ENCODE measurements at places on chromosomes 6 and 20.

- no peak for DNase-seq
These were observed 74.6 kb upstream of the TAB2 start for GRCh38 chr6:149242883-149243282.

DNA sequence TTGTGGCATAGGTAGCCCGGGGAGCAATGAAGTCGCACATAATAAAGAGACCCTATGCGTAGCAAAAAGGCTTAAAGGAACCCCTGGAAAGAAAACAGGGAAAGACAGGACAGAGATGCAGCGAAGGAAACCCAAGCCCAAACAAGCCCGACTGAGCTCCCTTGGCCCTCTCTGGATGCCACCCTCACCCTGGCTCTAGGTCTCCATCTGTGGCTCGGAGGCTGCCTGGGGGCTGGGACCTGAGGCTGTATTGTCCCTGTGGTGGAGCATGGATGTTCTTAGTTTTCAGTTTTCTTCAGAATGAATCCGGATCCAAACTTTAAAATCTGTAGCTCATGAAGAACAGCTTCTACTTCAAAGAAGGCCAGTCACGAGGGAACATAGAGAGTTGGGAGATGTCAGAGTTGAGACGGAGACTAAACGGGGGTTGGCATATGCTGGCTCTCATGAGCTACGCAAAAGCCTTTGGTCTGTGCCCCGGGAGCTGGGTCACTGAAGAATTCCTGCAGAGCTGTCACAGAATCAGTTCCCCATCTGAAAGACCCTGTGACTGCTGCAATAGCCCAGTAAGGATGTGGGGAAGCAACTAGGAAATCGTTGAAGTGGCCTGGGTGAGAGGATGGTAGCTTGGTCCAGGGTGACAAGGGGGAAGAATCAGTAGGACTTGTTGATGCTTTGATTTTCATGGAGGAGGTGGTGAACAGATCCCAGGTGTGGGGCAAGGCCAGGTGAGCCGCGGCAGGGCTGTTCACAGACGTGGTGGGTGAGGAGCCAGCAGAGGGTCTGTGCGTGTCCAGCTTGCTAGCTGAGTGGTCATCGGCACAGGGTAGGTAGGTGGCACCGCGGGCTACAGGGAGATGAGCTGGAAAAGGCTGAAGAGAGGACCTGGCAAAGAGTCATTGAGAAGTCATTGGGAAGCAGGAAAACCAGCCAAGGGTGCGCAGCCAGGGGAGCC lies 35.2 kb downstream of the SYNDIG1 start:
- DNase-seq, result no peak

DNA sequence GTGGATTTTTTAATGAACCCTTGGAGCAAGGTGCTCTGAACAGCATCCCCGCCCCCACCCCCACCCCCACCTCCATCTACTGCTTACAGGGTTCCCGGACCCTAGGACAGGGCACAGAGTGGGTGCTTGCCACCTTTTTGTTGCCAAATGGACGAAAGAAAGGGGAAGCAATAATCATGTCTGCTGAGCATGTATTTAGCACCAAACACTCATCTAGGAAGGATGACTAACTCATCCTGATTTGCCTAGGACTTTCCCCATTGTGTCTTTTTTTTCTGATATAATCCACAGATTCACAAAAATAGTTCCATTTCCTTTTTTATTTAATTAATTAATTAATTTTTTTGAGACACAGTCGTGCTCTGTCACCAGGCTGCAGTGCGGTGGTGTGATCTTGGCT lies 1.2 kb upstream of the PLTP start:
- no peak for DNase-seq

GRCh38 chr20:38635721-38636288 lies 34.2 kb downstream of the ARHGAP40 start:
- no peak for DNase-seq

- DNase-seq, result no peak
These were observed 51.7 kb downstream of the FAM50B start for GRCh38 chr6:3900744-3901336.

DNA sequence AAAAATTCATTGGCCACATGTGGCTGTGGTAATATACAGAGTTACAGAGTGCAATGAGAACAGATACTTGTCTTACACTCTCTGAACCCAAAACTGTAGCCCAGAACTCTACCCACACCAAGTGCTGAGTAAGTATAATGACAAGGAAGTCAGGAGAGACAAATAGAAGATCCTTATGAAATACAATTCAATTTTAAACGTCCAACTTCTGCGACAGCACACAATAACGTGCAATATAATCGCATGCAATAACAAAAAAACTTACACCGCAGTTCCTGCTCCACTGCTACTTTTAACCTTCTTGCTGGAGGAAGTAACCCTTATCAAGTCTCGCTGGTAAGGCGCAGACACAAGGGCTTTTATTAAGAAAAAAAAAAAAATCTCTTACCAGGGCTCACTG lies 881 bp downstream of the SFT2D1 start:
- DNase-seq, result no peak

DNA sequence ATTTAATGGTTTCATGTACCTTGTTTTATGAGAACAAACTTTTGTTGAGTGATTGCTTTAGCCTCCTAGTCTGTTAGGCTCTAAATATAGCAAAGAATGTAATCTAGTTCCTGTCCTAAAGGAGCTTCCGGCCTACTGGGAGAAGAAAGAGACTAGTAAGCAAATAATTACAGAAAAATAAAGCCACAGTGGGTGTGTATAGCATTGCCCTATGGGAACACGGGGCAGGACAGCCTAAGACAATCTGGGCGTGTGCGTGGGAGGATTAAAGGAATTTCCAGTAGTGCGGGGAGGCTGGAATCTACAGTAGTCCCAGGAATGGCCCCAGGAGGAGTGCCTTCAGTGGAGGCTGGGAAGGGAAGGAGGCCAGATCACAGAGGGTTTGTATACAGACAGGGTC lies 98.1 kb upstream of the AKAP12 start:
- DNase-seq, result no peak

- peak; percentile 61 for DNase-seq
These were observed 121.8 kb downstream of the SASH1 start for GRCh38 chr6:148464319-148465010.

GRCh38 chr6:112330879-112331265 lies 16.3 kb upstream of the RFPL4B start:
- no peak for DNase-seq

DNA sequence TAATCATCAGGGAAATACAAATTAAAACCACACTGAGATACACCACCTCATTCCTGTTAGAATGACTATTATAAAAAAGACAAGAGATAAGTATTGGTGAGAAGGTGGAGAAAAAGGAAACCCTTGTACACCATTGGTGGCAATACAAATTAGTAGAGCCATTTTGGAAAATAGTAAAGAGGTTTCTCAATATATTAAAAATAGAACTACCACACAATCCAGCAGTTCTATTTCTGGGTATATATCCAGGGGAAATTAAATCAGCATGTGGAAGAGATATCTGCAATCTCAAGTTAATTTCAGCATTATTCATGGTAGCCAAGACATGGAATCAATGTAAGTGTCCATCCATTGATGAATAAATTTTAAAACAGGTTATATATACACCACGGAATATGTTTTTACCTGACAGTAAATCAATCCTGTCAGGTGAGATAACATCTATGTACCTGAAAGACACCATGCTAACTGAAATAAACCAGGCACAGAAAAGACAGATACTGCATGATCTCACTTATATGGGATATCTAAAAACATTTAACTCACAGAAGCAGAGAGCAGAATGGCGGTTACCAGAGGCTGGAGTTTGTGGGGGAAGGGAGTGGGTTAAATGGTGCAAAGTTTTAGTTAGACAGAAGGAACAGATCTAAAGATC lies 64.1 kb downstream of the SHPRH start:
- no peak for DNase-seq

GRCh38 chr6:49339096-49339495 lies 124.0 kb downstream of the MMUT start:
- no peak for DNase-seq

DNA sequence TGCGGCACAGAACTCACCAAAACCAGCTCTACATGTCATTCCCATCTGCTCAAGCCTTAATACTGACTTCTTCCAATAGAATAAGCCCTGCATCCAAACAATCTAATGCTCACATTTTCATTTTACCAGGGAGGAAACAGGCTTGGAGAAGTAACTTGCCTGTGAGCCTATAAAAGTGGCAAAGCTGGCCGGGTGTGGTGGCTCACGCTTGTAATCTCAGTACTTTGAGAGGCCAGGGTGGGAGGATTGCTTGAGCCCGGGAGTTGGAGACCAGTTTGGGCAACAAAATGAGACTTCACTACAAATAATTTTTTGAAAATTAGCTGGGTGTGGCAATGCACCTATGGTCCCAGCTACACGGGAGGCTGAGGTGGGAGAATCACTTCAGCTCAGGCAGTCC lies 133.7 kb downstream of the LY86 start:
- DNase-seq, result no peak

- no peak for DNase-seq
These were observed at the start of gene DLK2 for GRCh38 chr6:43455531-43456428. Gene DLK2 (minus strand): TSS chr6:43455548. CDS start chr6:43454825, 723 bp downstream.

- DNase-seq, result no peak
These were observed 83.5 kb upstream of the SLC22A23 start for GRCh38 chr6:3540253-3540820.

DNA sequence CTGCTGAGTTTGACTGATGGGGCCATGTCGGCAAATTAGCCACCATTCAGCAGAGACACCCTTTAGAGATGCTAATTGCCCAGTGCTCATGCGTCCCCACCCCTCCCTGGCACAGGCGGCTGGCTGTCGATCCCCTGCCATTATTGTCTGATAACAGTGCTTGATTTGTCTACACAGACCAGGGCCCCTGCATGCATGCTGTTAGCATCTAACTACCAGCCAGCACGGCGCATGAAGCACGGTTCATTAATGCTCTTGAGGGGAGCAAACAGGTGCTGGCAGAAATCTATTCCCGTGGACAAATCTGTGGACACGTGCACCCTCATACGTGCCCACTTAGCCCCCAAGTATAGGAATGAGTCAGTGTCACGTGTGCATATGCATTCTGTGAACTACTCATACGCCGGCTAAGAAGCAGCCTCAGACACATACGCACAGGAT lies 32.2 kb downstream of the KCNB1 start:
- no peak for DNase-seq

DNA sequence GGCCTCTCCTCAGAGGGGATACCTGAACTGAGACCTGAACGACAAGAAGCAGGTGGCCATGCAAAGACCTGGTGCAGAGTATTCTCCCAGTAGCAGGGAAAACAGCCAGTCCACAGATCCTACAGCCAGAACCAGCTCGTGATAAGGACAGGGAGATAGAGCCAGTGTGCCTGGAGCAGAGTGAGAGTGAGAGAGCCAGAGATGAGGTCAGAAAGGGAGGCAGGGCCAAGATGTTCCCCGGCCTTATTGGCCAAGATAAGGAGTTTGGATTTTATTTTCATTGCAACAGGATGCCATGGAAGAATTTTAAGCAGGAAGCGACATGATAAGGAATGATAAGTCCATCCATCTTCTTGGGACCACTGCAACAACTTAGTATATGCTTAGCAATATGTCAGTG lies 111.8 kb downstream of the UBE3D start:
- no peak for DNase-seq

GRCh38 chr20:10559266-10559665 lies 114.5 kb downstream of the JAG1 start:
- DNase-seq, result no peak

DNA sequence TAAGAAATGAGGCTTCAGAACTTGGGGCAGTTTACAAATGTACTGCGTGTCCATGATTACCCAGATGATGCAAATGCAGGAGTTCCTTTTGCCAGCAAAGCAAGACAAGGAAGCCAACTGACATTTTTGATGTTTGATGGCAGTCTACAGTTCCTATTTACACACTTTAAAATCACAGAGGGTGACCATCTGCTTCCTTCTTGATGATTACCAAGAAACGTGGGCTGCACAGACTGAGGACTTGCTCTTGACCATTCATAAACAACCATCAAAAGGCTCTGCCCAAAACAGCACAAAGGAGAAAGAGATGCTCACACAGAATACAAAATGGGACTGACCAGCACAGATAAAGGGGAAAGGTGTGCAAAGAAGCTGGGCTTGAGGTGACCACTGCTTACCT lies 79.8 kb upstream of the TRAF3IP2 start:
- DNase-seq, result no peak

DNA sequence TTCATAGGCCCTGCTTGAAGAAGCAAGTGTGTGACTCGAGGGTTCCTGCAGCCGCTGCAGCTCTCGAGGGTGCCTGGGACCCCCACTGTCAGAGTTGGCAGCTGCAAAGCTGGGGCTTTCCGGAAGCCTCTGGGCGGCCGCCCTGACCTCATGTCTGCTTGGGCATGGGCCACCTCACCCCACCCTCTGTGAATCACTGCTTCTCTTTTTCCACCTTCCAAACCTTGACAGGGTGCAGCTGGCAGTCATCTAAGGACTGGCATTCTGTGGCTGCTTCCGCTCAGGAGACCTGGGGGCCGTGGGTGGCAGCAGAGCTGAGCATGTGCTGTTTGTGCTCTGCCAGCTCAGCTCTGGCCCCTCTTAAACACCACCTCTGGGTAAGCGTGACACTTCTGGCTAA lies 32.0 kb downstream of the ERMARD start:
- DNase-seq, result no peak
